ENCODE measurements at places on chromosomes 2 and 18.

GRCh38 chr2:8889978-8890377 is 52.6 kb upstream of the KIDINS220 start:
- DNase-seq: no peak

GRCh38 chr18:49055754-49056172 is 105.0 kb upstream of the SMAD7 start:
- no peak for DNase-seq

- DNase-seq: no peak
Measured at GRCh38 chr2:39657287-39657937, 8.3 kb upstream of the TMEM178A start.

- DNase-seq: no peak
Measured at GRCh38 chr2:195428673-195429072, 228.4 kb upstream of the SLC39A10 start.

- DNase-seq: no peak
Measured at GRCh38 chr2:145748927-145749326, 1229.0 kb upstream of the ZEB2 start.

GRCh38 chr18:58280191-58280590 is 236.2 kb downstream of the NEDD4L start:
- no peak for DNase-seq

- no peak for DNase-seq
Measured at GRCh38 chr2:219709331-219709761, 81.9 kb downstream of the SLC4A3 start.

GRCh38 chr2:37670378-37671008 is 949 bp downstream of the CDC42EP3 start:
- no peak for DNase-seq

DNA sequence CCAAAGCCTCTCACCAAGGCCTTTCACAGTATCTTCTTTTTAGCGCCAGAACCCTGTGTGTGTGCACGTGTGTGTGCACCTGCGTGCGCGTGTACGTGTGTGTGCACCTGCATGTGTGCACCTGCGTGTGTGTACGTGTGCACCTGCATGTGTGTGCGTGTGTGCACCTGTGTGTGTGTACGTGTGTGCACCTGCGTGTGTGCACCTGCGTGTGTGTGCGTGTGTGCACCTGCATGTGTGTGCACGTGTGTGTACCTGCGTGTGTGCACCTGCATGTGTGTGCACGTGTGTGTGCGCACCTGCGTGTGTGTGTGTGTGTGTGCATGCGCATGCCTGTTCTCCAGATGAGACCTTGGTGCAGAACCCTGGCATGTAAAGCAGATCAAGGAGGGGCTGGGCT is 131.4 kb upstream of the HDAC4 start:
- no peak for DNase-seq

DNA sequence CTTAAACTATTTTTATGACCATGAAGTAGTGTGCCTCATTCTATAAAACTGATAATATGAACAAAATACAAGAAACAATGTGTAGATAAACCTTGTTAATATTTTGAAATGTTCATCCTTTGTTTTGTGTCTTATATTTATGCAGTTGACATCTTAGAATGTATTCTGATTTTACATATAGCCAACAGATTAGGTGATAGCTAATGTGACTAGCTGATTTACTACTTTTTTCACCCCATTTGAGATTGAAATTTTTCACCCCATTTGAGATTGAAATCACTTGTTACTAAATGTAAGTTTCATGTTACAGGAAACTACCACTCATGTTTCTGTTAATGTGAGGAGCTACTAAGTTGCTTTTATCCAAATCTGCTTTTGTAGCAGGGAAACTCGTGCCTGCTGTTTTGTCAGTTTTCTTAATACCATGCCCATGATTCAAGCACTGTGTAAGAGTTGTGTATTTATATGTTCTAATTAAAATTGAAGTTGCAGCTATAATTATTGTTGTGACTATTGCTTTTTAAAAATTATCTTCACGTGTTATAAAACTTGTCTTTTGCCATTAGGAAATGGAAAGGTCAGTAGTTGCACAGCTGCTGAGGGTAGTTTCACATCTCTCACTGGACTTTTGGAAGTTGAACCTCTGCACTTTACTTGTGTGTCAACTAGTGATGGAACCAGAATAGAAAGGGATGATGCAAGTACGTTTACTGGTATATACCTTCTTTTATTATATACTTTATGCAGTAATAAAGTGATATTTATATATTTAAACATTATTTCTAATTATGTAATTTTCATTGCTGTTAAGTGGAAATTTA is 96.6 kb downstream of the BIRC6 start:
- no peak for DNase-seq

GRCh38 chr2:98713332-98714015 is 17.5 kb downstream of the MGAT4A start:
- DNase-seq: no peak

DNA sequence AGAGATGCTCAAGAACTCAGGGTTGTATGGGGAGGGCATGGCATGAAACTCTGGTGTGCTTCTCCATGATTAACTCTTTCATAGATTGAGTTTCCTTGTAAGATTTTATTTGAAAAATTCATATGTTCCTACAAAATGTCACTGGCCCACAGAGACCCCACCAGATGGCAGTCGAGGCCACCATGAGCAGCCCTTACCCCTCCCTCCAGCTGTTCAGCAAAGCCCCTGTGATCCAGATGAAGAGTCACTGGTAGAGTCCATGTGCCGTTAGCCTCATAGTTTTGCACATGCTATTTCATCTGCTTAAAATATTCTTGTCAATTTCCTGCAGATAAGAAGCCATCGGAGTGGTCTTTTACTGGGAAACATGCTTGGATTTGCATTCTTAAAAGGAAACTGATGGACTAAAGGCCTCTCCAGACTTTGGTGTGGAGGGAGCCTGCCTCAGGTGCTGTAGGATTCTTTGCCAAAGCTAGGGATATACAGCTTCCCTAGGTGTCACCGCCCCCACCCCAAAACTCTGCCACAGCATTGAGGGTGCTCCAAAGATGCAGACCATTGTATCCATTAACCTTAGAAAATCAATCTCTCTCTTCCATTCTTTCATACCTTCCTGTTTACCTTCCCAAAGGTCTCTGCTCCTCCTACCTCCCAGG is 18.8 kb downstream of the ZNF385B start:
- no peak for DNase-seq

DNA sequence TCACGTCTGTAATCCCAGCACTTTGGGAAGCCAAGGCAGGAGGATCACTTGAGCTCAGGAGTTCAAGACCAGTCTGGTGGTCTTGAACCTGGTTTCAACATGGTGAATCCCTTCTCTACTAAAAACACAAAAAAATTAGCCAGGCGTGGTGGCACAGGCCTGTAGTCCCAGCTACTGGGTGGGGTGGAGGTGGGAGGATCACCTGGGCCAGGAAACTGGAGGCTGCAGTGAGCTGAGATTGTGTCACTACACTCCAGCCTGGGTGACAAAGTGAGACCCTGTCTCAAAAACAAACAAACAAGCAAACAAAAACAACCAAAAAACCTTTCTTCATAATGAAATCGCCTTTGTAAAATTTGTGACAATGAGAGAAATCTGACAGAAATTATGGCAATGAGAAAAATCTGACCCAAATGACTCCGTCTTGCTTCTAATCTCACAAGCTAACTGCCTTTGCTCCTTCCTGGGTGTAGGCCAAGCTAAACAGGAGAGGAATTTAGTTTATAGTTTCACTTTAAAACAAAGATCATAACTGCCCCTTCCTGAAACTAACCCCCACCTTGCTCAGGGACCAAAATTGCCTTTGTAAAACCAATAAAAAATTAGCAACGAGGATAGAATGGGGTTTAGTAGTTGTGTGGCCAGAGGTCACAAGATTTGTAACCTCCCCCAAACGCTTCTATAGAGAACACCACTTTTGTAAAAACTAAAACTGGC is 60.7 kb upstream of the KIF5C start:
- no peak for DNase-seq

Data from activated gamma-delta T cell (primary cell).